ENCODE measurements at places on chromosomes 7 and 10.
A peak's percentile ranks its signal among the peaks of the same experiment; 100 is the strongest.

DNA sequence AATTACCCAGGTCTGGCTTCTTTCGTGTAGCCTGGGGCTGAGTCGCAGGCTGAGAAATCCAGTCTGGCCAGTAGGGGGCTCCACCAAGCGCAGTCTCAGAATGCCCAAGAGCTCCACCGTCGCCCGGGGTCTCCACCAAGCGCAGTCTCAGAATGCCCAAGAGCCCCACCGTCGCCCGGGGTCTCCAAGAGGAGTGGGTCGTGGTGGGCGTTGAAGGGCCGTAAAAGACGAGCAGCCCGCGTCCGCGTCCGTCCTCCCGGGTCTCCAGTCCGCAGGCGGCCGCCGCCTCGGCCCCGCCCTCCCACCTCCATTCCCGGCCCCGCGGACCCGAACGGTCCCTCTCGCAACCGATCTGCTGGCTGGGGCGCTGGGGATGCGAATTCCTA is 892 bp upstream of the ZYX start:
- DNase-seq, result peak; percentile 92

- no peak for DNase-seq
These were observed 13.2 kb downstream of the UBE2D1 start for GRCh38 chr10:58347967-58348366.

DNA sequence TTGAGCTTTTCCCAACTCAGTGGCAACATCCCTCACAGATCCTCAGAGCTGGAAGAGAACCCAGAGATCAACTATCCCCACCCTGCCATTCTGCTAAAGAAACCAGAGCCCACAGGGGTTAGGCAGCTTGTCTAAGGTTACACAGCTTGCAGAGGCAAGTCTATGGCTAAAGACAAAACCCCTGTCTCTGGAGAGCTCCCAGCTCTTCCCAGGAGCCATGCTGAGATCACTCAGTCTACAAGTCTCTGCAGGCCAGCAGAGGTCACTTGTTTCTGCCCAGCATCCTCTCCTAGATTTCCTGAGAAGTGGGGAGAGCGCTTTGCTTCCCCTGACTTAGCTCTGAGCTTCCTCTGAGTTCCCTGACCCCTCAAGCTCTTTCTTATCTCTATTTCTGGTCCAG is 28.5 kb upstream of the LOXL4 start:
- DNase-seq, result no peak

DNA sequence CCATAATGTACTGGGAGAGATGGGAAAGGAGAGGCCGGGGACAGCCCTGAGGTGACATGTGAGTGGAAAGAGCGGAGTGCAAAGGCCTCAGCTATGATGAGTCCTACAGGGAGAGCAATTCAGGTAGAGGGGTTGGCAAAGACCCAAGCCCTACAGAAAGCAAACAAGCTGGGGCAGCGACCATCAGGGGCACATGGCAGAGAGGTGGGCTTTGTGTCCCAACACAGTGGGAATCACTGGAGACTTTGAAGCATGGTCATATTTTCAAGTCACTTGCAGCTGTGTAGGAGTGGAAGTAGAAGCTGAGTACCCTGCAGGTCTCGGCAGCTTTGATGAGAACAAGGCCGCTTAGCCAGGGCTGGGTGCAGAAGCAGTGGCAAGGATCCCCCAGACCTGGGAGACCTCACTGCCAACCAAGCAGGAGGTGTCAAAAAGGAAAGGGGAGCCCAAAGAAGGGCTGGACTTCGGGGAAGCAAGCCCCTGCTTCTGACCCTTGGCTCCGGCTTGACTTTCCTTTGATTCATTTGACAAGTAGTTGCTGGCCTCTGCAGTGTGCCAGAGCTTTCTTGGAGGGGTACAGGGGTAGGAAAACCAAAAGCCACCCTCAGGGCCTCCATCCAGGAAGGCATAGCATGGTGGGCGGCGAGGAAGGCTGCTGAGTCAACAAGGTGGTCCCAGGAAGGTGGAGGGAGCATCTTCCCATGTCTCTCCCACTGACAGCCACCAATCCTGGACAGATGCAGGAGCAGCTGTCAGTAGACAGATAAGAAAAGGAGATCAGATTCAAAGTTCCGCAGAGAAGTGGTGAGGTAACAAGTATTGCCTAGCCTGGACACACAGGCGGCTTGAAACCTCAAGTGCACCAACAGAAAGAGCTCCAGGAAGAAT is 1.9 kb upstream of the PGAM2 start:
- DNase-seq, result no peak

DNA sequence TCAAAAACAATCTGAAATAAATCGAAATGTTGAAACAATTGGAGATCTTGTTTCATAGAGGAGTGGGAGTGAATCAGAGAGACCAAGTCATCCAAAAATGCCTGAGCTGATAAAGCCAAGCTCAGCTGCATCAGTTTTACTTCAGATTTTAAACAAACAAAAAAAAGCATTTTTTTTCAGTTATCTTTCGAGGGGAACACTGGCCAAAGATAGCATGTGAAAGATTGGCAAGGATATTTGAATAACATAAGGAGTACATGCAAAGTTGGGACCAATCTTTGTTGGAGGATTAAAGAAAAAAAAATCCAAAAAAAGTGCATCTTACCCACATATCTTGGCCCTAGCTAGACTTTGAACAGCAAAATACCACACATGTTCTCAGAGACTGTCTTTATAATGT is 47.2 kb downstream of the RHOBTB1 start:
- DNase-seq, result no peak

DNA sequence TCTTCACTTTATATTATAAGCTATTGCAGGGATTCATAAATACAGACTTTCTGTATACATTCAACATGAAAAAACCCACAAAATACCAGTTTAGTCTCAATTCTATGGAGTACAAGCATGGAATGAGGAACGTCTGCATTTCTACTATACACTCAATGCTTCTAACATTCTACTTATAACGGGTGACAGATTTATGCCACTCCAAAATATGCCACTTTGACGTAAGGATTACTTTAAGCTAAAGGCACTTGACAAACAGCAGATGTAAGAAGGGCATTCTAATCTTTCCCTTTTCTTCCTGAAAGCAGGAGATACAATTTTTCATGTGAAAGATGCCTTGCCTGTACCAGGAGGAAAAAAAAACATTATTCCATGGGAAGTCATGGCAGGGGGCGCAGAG is 205.5 kb upstream of the LRRN3 start:
- no peak for DNase-seq

DNA sequence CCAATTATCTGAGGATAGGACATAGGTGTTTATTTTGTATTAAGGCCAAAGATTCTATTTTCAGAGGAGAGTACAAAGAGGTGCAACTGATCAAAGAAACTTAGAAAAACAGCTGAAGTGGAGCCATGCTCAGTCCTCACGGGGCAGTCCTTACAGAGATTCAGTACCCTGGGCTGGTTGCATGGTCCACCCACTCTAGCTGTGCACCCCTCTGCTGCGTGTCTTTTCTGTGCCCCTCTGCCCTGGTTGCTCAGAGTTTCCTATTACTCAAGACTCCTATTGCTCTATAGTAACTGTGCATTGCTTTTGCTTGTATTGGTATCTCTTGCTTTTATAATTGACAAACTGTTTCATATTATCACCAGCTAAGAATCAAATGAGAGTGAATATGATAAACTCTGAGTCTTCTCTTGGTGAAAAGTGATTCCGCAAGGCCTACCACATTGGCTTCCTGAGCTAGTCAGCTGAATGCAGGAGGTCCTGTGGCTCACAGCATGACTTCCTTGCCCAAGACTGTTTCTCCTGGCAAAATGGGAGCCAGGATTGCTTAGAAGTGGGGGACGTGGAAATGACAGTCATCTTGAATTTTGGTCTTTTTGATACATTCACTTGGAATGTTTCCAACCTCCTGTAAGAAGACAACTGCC is 137.0 kb downstream of the GLCCI1 start:
- no peak for DNase-seq

All from activated CD4-positive, alpha-beta T cell treated with anti-CD3 and anti-CD28 coated beads, Interleukin-2, amount 50 U/mL, for 48 hours (primary cell).